Kidney glomerular epithelial cell (primary cell): ENCODE measurements at places on chromosomes 3 and 15.
A peak's percentile ranks its signal among the peaks of the same experiment; 100 is the strongest.

DNA sequence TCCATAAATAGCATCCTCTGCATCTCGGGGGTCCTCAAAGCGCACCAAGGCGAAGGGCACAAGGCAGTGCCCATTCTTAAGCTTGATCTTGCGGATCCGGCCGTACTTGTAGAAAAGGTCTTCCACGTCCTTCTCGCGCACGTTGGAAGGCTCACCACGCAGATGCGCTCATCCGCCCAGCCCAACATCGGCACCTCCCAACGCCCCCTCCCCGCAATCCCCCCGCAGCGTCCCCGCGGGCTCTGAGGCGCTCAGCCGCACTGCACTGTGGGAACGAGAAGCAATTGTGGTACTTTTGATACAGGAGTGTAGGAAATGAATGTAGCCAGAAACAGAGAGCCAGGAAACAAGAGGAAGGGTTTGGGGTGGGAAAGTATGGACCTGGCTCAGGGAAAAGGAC, 17.5 kb downstream of the AP3B2 start:
- DNase-seq: no peak

- DNase-seq: peak; percentile 94
Measured at GRCh38 chr15:84911879-84912660, 27.6 kb downstream of the SLC28A1 start.

DNA sequence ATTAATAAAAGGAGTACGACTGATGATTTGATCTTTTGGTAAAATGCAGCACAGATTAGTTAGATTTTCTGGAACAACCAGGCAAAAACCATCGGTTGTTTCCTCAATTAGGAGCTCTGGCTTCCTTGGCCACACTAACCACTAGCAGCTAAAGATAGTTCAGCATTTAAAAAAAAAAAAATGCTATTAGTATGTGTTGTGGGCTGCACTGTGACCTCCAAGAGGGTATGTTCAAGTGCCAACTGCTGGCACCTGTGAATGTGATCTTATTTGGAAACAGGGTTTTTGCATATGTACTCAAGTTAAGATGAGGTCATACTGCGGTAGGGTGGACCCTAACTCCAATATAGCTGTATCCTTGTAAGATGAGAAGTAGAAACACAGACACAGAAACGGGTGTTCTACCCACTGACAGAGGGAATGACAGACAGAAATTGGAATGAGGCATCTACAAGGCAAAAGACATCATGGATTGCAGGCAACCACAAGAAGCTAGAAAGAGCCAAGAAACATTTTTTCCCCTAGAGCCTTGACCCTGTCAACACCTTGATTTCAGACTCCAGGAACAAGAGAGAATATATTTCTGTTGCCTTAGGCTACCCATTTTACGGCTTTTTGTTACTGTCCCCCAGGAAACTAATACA, 534.6 kb upstream of the ROBO2 start:
- no peak for DNase-seq

GRCh38 chr3:133277813-133278212, 122.0 kb upstream of the BFSP2 start:
- no peak for DNase-seq

GRCh38 chr15:69916169-69916785, 181.4 kb downstream of the TLE3 start:
- no peak for DNase-seq

GRCh38 chr3:150469031-150469930, 61.2 kb downstream of the TSC22D2 start:
- peak; percentile 95 for DNase-seq

GRCh38 chr15:83613714-83614113, 40.2 kb upstream of the ADAMTSL3 start:
- peak; percentile 52 for DNase-seq

DNA sequence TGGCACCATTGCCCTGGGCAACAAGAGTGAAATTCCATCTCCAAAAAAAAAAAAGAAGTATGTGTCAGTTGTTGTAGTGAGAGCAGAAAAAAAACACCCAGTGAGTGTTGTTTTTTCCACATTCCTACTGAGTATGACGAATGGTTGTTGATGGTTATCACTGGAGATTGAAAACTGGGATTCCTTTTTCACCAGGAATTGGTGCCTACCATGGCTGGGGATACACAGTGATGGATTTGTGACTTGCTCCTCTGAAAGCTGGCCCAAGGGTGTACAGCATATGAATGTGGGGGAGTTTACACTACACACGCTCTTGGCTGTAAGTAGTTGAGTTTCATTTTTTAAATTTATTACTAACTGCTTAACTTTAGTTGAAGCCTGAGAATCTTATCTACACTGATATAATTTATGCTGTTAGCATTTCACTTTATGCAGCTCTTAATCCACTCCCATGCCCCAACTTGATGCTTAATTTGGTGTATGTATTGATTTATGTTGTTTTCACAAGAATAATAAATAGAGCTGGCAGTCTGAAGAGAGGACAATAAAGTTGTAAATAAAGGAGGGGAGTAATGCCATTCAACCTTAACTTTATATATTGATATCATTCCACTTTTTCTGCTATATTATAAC, 56.0 kb upstream of the MME start:
- DNase-seq: no peak

DNA sequence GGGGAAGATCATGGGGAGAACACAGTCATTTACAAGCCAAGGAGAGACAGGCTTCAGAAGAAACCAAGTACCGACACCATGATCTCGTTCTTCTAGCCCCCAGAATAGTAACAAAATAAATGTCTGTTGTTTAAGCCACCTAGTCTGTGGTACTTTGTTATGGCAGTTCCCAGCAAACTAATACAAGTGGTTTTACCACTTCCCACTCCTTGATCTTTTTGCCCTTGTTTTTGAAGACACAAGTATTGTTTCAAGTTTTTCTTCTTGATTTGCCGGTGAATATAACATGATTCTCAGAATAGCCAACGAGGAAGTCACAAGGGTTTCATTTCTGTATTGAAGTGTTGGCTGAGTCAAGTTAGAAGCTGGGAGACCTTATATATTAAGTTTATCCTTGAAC, 220.3 kb downstream of the SOX2 start:
- no peak for DNase-seq

DNA sequence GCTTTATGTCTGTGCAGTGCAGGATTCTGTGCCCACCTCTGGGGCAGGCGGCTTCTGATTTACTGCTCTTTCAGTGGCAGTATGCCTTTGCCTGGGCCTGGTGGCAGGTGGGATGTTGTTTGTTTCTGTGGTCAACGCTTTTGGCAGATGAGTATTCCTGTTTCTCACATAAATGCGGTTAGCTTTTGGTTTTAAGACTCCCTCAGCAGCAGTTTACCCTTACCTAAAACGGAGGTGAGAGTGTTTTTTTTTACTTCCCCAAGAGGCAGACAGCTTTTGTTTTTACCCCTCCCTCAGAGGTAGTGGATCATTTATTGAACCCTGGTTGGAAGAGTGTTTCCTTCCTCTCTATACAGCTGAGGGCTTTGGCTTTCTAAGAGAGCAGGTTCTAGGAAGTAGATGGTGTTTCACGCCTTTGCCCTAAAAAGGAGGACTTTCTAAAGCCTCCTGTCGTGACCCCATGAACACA, 134.1 kb upstream of the PLSCR5 start:
- DNase-seq: no peak

DNA sequence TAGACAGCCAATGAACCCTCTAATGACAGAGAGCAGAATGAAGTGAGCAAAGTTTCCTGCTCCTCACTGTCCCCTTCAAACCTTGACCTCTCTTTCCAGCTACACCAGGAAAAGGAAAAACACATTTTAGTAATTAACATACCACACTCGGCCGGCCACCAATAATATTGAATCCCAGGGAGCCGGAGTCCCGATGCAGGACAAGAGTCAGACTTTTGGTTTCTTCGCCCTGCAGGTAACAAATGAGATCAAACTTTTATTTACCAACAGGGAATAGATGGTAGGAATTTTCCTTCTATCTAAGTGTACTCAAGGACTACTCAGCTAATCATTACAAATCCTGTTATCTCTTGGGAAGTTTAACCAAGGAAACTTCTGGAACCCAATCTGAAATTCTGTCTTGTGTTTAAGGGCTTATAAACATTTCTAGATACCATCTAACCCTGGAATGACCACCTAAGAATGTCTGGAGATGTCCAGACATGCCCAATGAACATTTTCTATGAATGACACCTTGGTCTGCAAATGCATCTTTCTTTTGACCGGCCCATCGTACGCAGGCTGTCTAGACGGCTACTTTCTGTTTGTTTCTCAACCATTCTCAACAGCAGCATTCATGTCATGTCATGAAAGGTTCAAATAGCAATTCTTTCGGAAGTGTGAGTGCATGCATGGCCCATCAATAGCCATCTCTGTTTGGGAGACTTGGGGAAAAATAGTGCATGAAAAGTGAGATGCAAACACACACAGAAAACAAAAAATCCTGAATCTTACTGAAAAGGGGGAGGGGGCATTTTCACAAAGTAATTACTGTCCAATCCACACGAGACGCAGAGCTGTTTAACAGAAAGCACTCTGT, 16.1 kb downstream of the PDZRN3 start:
- DNase-seq: no peak
